ENCODE measurements at places on chromosomes 6 and 20.

GRCh38 chr6:35510916-35511561 is 1.7 kb downstream of the TULP1 start:
- no peak for DNase-seq

DNA sequence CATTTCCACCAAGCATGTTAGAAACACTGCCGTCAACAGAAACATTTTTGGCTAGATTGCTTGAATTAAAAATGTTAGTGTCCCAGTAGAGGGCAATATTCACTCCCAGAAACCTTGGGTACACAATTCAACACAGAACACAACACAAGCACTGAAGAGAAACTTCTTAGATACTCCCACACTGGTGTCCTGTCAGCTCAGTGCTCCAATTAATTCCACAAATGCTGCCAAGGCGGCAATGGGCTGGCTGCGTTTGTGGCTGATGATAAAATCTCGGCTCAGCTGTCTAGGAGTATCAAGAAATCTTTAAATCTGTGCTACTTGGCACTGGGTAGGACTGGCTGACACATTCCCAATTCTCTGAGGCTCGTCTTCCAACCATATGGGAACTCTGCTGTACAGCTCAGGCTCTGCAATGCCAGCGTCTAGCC is 39.3 kb downstream of the BEND3 start:
- no peak for DNase-seq

DNA sequence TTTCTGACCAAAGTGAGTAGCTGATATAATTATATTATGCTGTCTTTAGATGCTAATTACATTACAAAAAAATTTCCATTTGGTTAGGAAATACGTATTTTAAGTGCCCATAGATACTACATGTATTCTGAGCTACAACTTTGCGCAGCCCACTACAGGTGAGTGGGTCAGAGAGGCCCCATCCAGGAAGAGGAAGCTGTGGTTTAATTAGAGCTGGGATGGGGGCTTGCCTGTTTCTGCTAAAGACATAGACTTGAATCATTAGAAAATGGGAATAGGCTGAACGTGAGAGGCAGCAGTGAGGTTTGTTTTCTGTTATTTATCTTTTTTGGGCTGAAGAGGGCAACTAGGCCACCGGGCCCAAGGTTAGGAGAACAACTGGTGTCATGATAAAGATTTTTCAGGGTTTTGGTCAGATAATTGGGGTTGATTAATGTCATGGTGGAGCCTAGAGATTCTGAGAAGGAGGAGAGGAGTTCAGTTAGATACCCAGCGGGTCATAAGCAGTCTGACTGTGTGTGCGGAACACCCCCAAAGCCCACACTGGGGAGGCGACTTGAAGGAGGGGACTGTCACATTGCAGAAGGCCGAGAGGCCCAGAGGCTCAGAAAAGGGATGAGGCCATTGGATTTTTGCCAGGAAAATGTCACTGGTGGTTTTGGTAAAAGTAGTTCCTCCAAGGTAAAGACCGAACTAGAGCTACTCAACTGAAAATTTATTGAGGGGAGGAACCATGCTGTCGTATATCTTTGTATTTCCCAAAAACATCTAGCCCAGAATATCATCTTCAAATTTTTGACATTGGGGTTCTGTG is 14.5 kb upstream of the IRF4 start:
- DNase-seq, result no peak

GRCh38 chr20:1860446-1860845 is 34.8 kb upstream of the SIRPA start:
- DNase-seq, result no peak

- DNase-seq, result no peak
These were observed 22.9 kb downstream of the FKBP1A start for GRCh38 chr20:1369970-1370369.

DNA sequence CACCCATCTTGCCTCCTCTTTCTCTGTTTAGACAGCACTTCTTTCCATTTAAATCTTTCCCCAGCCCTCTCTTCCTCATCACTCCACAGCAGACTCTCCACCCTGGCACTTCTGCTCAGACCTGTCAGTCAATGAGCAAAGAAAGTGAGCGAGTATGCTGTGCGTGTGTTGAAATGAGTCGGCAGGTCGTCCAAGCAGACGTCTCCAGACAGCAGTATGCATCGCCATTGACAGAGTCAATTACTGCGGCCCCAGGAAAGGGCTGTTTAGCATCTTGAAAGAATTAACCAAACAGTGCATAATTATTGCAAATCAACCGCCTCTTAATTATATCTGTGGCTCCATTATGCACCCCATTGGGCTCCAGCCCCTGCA is 54.8 kb upstream of the KCNG1 start:
- DNase-seq, result no peak

DNA sequence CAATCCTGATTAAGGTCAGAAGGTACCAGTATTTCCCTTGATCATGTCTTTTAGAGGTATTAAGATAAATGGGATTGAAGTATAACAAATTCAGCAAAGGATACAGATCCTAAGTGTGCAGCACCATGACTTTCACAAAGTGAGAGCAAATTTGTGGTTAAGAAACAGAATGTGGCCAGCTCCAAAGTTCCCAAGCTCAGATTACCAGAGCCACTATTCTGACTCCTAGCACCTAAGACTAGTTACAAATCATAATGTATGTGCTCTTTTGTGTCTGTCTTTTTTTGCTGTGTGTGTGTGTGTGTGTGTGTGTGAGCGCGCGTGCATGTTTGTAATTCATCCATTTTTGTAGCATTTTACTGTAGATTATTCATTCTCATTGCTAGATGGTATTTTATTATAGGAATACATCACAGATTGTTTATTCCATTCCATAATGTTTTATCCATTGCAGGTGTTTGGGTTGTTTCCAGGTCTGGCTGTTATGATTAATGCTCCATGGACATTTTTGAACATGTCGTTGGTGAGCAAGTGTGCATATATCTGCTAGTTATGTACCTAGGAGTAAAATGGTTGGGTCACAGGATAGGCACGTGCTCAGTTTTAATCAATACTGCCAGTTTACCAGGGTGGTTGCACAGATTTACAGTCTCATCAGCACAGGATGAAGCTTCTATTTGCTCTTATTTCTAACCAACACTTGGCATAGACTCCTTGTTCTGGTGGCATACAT is 314.0 kb upstream of the JAG1 start:
- no peak for DNase-seq

DNA sequence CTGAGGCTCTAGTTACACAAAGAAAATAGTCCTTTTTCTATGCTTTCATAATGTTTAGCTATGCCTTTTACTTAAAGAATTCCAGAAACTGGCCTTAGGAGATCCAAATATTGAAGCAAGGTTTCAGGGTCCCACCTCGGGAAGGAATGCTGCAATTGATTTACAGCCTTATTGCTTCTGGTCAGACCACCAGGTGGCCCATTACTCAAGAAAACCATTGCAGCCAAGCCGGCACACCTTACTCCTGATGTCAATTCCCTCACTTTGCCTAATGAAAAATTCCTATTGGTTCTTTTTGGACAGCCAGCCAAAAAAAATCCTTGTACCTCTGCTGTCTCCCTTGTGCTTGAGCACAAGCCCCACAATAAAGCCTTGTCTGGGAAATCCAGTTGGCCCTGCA is 173.9 kb downstream of the LMBRD1 start:
- DNase-seq, result no peak

DNA sequence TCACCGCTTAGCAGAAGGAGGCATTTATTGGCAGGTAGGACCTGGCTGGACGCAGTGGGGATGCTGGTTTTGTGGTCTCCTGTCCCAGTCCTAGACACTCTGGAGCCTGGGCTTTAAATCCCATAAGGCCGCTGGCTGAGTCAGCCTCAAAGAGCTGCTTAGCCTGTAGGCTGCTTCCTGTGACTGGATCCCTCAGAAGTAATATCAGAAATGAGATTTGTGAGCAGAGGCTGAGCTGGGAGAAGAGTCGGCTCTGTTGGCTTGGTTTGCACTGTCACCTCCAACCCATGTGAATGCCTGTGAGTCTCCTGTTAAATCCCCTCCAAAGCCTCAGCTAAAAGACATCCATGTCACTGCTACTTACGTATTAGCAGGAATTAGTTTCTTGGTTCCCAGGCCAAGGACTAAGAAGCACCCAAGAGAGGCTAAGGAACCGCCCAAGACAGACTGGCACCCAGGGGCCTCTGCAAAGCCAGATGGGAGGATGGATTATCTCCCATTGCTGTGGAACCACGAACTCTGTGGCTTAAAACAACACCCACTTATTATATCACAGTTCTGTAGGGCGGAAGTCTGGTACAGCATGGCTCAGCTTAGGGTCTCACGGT is 289.4 kb downstream of the CDC5L start:
- DNase-seq, result no peak

- DNase-seq, result no peak
These were observed 1.0 kb downstream of the HELZ2 start for GRCh38 chr20:63572788-63573646.

GRCh38 chr6:159033160-159034049 is 11.4 kb downstream of the TAGAP start:
- no peak for DNase-seq

DNA sequence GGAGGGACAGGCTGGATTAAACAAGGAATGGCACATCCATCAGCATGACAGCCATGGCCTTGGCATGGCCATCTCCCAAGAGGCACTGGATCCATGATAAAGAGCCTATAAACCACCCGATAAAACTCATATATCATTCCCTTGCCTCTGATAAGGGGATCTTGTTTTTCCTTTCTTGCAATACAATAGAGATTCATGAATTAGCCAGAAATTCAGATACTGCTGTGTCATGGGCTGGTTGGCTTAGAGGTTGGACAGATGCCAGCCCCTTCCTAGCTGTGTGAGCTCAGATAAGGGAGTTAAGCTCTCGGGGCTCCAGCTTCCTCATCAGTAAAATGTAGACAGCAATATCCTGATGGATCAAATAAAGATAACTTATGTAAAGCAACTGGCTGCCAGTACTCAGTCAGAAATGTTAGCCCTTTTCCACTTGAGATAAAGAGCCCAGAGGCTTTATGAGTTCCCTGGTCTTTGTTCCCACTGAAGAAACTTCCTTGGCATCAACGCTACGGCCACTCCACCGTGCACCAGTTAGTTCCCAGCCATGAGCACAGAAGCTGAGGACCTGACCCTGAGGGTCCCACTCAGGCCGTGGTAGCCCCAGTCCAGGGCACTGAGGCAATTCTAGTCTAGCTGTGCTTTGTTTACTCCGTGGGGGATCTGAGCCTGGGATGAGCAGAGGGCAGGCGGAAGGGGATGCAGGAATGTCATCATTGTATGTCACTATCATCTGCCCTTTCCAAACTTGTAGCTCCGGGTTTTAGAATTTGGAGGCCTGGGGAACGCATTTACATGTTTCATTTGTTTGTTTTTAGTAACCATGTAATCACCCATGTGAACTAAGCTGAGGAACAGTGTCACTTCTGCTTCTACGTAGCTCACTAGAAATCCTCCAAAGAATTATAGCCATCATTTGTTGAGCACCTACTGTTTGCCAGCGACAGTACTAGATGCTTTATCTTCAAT is 67.2 kb upstream of the TBC1D7 start:
- no peak for DNase-seq

DNA sequence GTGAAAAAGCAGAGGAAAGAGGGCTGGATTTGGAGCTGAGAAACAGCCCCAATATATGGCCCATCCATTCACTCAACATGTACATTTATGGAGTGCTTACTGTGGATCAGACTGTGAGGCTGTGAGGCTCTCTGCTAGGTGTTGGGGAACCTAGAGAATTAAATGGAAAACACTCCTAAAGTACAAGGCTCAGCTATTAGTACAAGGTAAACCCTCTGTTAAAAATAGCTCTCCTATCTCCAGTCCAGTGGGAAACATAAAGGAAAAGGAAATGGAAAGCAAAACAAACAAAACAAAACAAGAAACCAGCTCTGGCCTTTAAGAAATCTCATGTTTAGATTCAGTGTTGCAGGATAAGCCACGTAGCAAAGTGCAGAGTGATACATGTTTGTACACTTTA is 35.0 kb downstream of the LY86 start:
- DNase-seq, result no peak

DNA sequence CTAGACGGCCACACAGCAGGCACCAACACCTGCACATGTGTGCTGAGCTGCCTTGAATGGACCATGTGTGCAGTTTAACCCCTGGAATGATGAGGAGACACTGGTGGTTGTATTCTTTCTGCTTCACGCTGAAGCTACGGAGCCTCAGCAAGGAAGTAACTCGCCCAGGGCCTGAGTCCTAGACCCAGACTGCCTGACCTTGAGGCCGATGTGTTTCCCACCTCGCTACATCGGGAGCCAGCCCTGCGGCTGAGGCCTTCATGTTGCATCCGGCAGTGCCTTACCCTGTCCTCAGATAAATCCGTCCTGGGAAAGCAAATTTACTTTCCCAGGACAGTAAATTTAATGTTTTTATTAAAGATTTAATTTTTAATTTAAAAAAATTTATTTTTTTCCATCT is 110.0 kb upstream of the MTHFD1L start:
- no peak for DNase-seq

- no peak for DNase-seq
These were observed 12.9 kb upstream of the MICB start for GRCh38 chr6:31485055-31485454.

- DNase-seq, result no peak
These were observed 231.5 kb upstream of the PLCB4 start for GRCh38 chr20:8837396-8837795.

- no peak for DNase-seq
These were observed 3.7 kb downstream of the RNF39 start for GRCh38 chr6:30071858-30072257.

GRCh38 chr20:19786311-19786710 is 28.3 kb downstream of the RIN2 start:
- DNase-seq, result peak; percentile 71

DNA sequence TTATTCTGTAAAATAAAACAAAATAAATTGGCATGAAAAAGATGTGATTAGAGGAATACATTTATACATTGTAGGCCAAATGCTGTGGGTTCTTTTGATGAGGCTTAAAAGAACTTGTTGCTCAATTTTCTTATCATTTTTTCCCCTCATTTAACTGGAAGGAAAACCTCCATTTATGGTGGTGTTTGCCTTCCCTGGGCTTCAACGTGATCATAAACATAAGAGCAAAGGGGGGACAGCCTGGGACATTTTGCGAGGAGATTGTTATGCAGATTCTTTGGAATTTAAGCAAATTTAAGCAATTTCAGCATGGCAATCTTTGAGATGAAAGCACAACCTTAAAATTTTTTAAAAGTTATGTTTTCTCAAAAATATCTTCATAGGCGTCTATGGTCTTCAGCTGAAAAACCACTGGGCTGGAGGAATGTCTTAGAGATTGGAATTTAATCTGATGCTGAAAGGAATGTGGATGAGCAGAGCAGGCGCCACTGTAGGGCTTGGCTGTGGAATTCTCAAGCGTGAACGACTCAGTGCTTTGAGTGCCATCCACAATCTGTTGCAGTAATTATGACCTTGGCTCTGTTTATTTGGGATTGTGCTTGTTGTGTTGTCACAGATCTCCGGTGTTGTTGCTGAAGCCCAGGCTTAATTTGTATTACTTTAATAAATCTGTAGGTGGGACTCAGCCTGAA is 149.4 kb upstream of the MLIP start:
- DNase-seq, result no peak
